ENCODE measurements at places on chromosomes 6 and 20.

GRCh38 chr20:63005365-63005861, 1.4 kb downstream of the BHLHE23 start:
- DNase-seq, result no peak

DNA sequence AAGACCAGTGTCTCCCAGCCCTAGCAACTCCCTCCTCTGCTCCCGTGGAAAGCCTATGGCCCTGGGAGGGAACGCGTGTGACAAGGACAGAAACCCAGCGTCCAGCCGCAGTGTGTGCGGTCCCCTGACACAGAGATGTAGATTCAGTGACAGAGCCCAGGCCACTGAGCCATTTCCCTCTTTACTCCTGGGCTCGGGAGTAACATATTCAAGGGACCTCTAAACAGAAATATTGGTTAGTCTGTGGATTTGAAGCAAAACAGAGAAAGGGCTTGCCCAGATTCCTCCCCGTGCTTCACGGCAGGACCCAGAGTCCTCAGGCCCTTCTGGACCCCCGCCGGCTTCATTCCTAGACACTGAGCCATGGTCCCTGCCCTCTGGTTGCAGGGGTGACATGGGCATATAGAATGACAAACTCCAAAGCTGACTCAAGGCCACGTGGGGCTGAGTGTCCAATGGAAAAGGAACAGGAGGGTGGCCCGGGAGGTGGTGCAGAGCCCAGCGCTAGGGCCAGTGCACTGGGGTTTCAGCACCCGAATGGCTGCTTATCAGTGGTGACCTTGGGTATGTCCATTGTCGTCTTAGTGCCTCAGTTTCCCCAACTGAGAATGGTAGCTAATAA, 248.2 kb downstream of the QKI start:
- DNase-seq, result no peak

- DNase-seq, result no peak
These were observed 390.6 kb downstream of the GRIK2 start for GRCh38 chr6:101784094-101784493.

DNA sequence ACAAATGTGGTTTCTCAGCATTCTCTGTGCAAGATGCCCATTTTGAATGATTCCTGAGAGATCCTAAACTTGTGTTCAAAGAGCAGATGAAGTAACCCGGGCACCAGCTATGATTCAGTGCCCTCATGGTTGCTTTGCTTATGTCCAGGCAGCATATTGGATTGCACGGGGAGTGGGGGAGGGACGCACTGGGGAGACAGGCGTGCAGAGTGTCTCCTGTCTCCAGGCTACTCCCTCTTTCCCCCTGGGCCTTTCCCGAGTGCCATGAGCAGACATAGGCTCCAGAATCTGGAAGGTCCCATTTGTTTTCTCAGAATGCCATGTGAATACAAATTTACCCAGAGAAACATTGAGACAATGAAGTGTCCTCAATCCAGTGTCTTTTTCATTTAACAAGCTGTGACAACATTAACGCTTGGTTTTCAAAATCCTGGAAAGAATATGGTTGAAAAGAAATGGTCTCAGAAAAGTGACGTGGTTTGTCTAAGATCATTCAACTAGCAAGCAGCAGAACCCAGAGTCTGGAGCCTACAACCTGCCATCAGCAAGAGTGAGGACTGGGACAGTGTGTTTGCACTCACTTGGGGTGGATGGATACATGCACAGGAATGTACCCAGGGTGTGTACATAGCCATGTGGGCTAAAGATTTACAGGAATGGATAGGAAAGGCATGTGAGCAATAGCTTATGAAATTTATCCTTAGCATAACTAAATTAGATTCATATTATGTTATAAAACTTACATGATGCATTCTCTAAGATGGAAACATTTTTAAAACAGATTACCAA, 4.2 kb downstream of the SYNDIG1 start:
- DNase-seq, result no peak

DNA sequence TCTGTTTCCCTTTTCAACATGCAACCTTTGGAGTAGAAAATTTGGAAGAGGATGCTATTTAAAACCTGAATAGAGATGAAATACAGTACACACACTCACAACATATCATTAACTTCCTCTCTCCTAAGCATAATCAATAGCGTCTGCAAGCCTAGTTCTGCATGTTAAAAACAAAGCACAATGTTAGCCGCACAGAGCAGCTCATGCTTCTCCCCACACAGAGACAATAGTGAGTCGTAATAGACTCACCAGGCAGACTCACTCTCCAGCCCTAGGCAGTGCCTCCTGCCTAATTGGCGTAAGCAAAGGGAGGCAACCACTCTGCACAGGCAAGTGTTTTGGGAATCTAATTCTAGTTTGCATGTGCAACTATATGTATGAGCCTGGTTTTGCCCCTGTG, 45.8 kb upstream of the ARID1B start:
- no peak for DNase-seq

DNA sequence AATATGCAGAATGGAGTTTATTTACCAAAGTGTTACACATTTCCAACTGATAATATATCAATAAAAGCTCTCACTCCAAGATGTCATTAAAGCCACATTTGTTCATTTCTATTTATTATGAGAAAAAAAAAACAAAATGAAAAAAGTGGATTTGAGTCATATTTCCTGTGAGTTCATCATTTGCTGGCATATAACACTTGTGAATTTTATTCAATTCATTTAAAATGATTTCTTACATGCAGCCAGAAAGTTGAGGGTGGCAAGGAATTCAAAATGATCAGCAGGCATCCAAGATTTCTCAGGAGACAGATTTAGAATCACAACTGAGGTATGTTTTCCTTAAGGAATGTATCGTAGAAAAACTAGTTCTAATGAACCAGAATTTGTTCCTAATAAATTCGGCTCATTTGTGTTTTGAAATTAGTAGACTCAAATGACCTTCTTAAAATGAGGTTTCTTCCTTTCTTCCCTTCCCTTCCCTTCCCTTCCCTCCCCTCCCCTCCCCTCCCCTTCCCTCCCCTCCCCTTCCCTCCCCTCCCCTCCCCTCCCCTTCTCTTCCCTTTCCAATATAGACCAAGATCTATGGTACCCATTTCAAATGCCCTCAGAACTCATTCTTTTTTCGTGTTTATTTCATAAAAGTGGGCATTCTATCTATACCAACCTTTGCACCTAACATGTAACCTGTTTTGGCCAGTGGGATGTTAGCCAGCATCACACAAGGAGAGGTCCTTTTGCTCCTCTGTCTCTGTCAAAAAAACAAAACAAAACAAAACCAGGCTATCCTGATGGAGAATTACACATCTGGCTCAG, 357.9 kb upstream of the TSHZ2 start:
- DNase-seq, result no peak

All from RPMI8226 (cell line).